ENCODE measurements at places on chromosomes 7 and 10.
A peak's percentile ranks its signal among the peaks of the same experiment; 100 is the strongest.

DNA sequence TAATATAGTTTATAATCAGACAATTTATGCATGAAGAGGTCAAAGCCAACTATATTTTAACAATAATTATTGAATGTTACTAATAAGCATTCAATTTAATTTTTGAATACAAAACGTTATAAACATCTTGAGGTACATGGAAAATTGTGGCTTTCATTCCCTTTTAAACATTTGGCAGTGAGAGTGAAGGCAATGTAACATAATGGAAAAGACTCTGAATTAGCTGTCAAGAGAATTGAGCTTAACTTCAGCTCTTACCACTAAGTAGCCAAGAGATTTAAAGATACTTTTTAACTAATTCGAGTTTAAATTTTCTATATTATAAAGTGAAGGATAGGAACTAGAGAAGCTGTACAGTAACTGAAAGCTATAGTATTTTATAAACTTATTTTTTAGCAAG, 98.6 kb downstream of the SEMA3A start:
- DNase-seq = no peak

DNA sequence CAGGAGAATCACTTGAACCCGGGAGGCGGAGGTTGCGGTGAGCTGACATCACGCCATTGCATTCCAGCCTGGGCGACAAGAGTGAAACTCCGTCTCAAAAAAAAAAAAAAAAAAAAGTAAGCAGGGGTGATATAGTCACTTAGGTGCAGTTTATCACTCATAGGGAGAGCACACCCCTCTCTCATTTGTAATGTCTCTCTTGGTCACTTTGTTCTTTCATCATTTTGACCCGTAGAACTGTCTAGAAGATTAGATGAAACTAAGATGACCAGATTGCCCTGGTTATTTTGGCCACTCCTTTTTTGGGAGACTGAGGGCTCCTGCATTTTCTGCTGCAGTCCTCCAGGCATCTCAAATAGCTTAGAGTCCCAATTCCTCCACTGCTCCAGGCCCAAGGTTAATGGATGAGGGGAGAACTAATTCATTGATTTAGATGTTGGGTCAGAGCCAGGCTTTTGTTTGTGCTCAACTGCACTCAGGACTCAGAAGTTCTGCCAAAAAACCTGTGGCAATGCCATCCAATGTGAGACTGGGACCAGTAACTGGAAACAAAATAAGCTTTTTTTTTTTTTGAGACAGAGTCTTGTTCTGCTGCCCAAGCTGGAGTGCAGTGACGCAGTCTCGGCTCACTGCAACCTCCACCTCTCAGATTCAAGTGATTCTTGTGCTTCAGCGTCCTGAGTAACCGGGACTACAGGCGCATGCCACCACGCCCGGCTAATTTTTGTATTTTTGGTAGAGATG, 50.0 kb upstream of the CAMK1D start:
- no peak for DNase-seq

- no peak for DNase-seq
Observed at GRCh38 chr10:70576803-70577517, 25.6 kb downstream of the PRF1 start.

- DNase-seq = peak; percentile 9
Observed at GRCh38 chr10:104937567-104937966, 296.5 kb downstream of the SORCS3 start.

GRCh38 chr7:78306634-78307033, 508.1 kb downstream of the PHTF2 start:
- no peak for DNase-seq

DNA sequence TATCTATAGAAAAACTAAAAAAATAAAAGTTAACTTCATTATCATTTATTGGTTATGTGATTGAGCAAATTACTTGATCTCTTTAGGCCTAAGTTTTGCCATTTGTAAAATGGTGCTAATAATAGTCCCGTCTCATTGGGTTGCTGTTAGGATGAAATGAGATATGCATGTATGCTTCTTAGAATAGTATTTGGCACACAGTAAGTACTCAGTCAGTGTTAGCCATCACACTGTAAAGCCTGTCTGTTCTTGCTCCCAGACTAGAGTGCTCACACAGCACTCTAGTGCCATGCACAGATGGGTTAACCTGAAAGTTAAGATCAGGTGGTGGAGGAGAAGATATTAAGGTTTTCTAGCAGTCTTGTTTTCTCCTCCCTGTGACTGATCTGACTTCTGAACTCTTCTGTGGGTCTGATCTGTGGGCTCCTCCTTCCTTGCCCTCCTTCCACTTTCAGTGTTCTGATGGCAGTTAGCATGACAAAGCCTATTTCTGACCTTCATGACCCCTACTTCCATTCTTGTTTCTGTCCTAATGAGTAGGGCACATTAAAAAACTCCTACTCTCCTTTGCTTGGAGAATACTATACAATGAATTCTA, 167.5 kb downstream of the RNLS start:
- no peak for DNase-seq

- no peak for DNase-seq
Observed at GRCh38 chr7:101116898-101117297, 10.0 kb upstream of the SERPINE1 start.

DNA sequence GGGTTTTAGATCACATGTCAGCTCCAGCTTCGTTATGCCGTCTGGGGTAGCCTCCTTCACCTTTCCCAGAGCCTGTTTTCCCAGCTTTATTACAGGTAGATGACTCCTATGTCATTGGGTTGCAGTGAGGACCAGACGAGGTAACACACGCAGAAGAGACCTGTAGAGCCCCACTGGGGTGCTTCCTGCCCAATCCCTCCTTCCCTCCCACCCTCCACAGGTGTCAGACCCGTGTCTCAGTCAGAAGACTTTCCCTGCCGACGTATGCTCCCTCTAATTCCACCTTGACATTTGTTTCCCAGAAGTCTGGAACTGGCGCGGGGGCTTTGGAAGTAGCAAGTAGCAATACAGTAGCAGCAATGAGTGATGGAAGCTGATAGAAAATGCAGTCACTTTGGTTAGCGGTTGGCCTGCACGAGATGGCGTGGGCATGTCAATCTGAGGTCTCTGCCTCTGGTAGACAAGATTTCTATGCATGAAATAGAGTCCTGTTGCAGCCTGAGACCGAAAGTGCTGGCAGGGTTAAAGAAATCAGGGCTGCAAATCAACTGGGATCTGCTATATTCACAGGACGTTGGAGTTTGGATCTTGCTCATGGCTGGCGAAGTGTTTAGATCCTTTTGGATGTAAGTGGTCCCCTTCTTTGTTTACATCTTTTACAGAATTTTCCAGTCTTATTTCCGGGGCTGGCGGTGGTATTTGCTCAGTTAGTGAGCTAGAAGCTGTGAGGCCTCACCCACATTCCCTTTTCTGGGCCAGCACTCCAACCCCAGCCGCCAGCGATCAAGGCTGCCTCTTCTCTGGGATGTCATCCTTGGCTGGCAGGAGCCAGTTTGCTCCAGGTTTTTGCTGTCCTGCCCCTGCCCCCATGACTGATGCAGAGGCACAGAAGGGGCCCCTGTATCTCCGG, 78.3 kb upstream of the KMT2C start:
- DNase-seq = no peak

DNA sequence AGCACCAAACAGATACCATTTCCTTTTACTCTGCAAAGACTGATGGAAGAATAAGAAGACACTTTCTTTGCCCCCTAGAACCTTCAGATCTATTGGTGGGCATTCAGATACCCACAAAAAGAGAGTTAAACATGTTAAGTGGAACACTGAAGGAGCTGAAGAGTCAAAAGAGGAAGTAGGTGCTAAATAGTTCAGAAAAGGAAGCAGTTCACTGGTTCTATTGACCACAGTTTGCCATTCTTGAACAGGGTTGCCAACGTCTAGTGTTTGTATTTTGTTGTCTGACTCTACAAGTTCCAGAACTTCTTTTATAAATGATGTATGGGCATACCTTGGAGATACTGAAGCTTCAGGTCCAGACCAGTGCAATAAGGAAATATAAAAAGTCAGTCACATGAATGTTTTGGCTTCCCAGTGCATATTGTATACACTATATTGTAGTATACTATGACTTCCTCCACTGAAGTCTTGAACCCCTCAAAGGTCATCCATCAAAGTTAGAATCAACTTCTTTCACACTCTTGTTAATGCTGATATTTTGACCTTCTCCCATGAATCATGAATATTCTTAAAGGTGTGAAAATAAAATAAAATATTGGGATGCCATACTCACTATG, 47.5 kb upstream of the AGR3 start:
- no peak for DNase-seq

DNA sequence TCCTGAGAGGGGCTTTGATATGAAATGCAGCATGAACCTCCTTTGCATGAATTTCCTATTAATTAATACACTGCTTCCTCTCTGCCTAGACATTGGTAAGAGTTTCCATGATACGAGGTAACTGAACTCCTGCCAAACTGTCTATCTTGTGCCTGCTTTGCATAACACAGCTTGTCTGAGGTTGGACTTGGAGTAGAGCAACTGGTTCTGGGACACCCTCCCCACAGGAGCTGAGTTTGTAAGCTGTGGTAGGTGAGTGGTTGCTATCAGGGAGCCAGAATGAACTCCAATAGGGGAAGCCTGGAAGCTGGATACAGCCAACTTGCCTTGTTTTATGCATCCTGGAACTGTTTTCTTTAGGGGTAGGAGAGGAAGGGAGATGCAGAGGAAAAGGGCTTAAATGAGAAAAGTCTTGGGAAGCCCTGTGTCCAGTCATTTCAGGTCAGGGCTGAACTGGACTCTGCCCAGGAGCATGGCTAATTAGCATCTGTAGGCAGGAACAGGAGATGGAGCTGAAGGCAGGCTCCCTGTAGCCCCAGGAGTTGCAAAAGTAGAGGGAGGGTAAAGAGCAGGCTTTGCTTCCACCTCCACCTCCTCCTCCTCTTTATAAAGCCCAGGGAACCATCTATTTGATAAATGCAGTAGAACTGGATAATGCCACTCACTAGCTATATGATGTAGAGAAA, 73.2 kb upstream of the GPR158 start:
- DNase-seq = no peak

DNA sequence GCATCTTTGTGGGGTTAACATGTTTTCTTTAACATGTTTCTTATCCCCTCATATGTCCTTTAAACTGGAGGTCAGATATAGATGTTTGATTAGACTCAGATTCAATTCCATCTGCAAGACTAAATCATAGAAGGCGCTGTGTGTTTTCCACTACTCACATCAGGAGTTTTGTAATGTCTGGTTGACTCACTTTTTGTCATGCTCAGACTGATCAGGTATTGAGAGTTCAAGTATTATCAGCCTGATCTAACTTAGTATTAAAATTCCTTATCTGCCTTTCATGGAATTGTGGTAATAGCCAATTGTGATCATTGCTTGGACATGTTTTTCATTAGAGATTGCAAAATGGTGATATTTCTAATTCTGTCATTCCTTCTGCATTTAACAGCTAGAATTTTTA, 30.2 kb downstream of the ENTPD7 start:
- DNase-seq = peak; percentile 23

GRCh38 chr7:129367349-129367699, 66.9 kb upstream of the STRIP2 start:
- no peak for DNase-seq

DNA sequence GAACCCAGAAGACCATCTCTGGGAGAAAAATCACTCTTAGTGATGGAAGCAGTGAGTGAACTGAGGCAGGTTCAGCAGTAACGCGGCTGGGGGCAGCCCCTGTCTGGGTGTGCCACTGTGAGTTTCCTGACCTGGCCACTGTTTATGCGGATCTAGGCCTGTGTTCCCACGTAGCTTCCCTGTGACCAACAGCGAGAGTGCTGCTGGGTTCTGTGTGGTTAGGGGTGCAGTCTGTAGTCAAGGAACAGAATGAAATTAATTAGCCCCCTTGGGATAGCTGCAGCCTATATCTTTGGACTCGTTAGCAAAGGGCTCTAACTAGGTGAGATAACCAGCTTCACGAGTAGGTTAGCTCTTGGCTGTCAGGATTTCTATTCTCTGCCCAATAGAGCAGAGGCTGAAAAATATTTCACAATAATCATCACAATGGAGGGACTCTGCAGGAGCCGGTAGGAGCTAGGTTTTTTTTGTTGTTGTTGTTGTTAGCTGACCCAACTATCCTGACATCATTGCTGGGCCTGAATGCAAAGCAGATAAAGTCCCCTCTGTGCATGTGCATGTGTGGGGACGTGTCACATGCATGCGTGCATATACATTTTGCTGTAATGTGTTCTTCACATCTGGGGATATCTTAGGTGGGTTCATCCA, 164.9 kb downstream of the TMEM178B start:
- no peak for DNase-seq

GRCh38 chr10:117590101-117590875, 47.7 kb downstream of the EMX2 start:
- peak; percentile 43 for DNase-seq

GRCh38 chr7:55050281-55050680, 31.5 kb downstream of the EGFR start:
- no peak for DNase-seq

- DNase-seq = no peak
Observed at GRCh38 chr7:33893377-33893776, 12.0 kb upstream of the BMPER start.

DNA sequence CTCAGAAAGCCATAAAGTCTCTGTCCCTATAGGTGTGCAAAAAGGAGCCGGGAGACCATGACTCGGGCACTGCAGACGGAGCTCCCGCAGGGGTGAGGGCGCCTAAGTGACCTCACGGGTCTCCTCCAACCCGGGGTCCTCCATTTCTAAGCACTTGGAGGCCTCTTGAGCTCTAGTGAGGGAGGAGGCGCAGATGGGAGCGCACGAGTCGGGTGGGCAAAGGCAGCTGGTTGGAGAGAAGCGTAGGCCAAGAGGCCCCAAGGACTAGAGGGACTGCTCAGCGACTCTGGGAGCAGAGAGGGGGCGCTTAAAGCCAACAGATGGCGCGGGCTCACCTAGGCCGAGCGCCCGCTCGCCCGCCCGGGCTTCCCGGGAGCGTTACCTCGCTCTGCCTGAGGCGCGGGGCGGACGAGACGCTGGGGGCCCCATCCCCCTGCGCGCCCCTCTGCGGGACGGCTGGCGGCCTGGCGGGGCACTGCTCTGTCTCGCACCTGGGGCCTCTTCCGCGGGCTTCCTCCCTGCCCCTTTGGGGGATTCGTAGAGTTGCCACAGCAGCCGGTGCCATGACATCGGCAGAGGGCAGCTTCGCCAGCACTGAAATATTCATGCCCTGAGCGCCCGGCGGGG, 523 bp upstream of the CDH23 start:
- peak; percentile 49 for DNase-seq

DNA sequence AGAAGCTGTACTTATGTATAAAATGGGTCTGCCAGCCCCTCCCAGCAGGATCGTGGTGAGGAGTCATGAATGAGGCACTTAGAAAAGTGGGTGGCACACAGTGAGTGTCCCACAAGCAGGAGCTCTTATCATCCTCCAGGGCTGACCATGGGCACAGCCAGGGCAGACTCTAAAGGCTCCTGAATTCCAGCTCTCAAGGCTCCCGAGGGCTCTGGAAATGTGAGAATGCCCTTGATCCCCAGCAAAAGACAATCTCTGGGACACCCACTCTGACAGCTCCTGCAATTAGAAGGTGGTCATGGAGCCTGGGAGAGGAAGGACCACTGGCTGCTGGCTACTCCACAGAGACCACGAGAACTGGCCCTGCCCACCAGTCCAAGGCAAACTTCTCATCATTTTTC, 1.6 kb downstream of the VSTM4 start:
- no peak for DNase-seq

- no peak for DNase-seq
Observed at GRCh38 chr10:108338146-108338545, 1173.6 kb upstream of the SORCS1 start.

Data from choroid plexus epithelial cell (primary cell).